AG04450 (cell line): ENCODE measurements at places on chromosomes 2 and 18.

- no peak for DNase-seq
Observed at GRCh38 chr2:6888724-6889123, 11.1 kb downstream of the RSAD2 start.

- no peak for DNase-seq
Observed at GRCh38 chr18:12598181-12598930, 59.6 kb downstream of the SPIRE1 start.

DNA sequence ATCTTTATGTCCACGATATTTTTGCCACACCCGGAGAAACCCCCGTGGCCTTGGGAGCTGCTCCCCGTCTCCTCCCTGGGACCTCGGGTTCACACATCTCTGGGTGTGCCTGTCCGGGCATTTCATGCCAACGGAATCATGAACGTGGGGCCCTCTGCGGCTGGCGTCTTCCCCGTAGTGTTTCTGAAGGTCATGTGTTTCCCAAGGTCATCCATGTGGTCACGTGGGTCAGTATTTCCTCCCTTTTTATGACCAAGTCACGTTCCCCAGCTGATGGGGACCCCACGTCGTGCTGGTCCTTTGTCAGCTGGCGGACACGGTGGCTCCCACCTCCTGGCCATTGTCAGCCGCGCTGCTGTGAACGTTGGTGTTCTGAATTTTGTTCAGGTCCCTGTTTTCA is 135.7 kb downstream of the NFATC1 start:
- no peak for DNase-seq

DNA sequence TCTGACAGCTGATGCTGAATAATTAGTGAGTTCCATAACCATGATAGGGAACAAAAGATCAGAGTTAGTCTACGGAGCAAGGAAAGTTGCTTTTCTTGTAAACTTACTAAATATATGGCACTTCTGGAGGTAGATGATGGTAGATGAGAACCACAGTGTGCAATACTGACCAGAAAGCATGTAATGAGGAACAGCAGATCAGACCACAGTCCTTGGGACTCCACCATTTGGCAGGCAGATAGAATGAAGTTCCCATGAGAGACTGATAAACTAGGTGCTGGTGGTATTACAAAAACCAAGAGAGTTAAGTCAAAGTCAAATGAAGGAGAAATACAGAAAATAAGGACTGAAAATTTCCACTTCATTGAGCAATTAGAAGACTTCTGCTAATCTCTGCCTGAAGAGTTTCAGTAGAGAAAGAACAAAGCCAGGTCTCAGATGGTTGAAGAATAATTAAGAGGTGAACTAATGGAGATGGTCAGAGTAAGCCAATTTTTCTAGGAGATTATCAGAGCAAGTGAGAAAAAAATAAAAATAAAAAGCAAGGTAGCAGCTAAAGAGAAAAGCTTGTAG is 10.4 kb downstream of the CERKL start:
- no peak for DNase-seq

DNA sequence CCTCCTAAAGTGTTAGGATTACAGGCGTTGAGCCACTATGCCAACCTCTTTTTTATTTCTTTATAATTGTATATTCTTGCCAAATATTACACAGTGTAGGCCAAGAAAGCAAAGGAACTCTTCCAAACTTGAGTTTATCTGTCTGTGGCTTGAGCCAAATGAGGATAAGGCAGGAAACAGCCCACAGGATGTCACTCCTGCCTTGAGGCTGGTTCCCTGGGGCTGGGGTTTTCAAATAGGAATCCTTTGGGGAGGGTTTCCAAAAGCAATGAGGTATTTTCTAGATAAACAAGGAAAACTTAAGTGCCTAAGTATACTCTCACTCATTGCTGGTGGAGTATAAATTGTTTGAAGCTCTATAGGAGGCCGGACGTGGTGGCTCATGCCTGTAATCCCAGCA is 56.4 kb downstream of the ADCY3 start:
- no peak for DNase-seq
